ENCODE measurements at places on chromosomes 6 and 20.

DNA sequence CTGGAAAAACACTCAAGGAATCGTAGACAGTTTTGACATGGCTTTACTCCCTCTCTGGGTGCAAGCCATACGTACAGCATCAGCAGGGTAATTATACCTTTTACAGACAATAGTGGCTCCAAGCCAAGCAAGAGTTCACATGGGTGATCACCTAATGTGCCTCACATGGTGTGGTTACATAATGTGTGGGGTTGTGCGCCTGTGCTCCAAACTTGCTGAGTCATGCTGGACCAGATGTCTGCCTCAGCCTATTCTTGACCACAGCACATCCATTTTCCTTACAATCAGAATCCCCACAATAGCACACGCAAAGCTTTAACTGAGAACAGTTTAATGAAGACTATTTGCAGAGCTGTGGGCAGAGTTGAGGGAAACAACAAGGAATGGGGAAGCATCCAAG is 74.5 kb downstream of the ALDH8A1 start:
- DNase-seq, result peak; percentile 49

- DNase-seq, result no peak
Measured at GRCh38 chr6:143258945-143259344, 191.6 kb downstream of the ADAT2 start.

- no peak for DNase-seq
Measured at GRCh38 chr20:51399006-51399890, 143.3 kb downstream of the NFATC2 start.

- DNase-seq, result no peak
Measured at GRCh38 chr6:14664112-14664601, 546.6 kb downstream of the CD83 start.

GRCh38 chr6:144667532-144668503 is 382.7 kb downstream of the UTRN start:
- no peak for DNase-seq

GRCh38 chr20:46018611-46019010 is 9.9 kb downstream of the MMP9 start:
- no peak for DNase-seq

DNA sequence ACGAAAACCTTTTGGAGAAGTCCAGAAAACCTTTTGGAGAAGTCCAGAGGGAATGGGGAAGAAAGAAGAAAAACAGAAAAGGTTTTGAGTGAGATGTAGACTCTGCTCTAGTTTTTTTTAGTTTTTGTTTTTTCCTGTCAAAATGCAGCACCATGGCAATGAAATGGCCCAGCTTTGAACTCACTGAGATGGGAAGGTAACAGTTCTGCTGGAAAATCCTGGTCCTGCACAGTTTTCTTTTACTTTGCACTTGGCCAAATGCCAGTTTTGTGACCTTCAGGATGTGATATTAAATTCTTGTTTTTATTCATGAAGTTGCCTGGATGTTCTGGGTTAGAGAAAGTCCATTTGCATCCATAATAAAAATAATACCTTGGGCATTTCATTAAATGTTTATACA is 145.7 kb downstream of the CFAP61 start:
- no peak for DNase-seq

DNA sequence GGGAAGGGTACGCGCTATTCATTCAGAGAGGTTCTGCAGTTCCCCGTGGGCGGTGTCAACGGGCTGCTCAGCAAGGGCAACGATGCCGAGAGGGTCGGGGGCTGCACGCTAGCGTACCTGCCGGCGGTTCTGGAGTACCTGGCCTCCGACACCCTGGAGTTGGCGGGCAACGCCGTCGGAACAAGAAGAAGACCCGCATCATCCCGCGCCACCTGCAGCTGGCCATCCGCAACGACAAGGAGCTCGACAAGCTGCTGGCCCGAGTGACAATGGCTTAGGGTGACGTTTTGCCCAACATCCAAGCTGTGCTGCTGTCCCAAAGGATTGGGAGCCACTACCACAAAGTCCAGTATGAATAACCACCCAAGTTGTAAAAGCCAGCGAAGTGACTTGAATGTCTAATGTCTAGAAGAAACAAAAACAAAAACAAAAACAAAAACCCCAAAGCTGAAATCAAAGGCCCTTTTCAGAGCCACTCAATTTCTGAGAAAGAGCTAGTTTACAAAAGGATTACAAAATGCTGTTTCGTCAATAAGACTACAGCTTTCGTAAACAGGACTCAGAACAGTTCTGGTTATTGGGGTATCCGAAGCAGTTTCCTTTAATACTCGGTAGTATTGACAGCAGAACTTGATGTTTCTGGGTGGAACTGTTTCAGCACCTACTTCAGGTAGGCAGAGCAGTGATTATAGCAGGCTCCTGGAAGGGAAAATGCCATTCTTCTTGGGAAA is 21.9 kb upstream of the SLC17A4 start:
- DNase-seq, result no peak

DNA sequence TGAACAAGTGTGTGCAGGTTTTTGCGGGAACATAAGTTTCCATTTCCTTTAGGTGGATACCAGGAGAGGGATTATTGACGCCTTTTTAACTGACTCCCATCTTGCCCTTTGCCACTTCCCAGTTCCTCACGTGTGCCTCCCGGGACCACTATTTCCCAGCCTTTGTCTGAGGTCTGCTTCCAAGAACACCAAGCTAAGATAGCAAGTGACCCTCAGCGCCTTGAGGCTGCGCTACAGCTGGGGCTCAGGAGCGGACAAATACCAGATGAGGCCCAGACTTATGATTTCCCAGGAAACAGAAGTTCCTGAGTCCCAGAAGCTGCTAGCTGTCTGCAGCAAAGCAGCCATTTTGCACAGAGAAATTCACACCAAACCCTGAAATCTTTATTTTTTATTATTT is 216.7 kb downstream of the SYNDIG1 start:
- DNase-seq, result no peak

GRCh38 chr20:15287329-15287728 is 949.9 kb upstream of the FLRT3 start:
- no peak for DNase-seq

DNA sequence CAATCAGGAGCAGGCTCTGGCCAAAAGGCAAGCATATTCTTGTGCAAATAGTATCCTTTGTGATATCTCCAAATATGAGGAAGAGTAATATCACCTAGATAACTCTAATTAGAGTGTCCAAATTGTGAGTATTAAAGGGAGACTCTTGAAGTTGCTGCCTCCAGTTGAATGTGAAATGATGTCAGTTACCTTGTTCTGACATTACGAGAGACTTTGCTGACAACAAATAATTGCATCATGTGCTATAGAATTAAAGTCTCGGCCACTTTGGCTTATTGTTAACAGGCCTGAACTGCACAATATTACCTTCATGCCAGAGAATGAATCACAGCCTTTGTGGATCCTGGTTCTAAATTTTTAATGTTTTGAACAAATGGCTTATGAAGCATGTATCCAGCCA is 106.5 kb downstream of the AIG1 start:
- no peak for DNase-seq

DNA sequence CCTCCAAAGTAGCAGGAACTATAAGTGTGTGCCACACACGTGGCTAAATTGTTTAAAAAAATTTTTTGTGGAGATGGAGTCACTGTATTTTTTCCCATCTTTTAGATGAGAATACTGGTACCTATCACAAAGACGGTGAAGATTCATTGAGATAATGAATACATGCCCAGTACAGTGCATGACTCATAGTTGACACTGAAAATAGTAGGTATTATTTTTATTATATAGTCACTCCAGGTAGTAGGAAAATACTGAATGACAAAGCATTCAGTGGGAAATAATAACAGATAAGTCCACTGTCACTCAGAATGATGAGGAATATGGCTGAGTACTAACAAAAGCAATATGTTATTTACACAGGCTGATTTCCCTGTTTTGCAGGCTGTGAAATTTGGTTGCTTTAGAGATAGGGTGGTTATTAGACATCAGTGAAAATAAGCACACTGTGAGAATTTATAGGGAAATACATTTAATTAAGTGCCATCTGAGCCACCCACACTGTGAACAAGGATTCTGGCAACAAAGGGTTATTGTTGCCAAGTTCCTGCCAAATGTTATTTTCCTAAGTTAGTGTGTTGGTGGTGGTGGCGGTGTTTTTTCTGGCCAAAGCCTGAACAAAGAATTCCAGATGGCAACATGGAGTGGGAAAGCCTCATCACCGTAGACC is 129.8 kb upstream of the FOXQ1 start:
- DNase-seq, result no peak

DNA sequence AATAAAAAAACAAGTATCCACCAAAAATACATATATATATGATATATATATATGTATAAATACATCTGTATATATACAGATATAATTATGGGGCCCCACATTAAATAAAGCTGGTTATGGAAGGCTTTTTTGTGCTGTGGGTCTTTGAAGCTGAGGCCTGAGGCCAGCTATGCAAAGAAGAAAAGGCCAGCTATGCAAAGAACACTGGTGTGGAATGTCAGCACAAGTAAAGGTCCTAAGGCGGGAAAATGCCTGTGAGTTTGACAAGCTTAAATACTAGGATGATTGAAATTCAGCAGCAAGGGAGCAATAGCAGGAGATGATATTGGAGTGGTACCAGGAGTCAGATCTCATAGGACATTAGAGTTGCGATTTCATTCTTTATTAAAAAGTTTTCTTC is 25.2 kb downstream of the ADGRF1 start:
- no peak for DNase-seq

DNA sequence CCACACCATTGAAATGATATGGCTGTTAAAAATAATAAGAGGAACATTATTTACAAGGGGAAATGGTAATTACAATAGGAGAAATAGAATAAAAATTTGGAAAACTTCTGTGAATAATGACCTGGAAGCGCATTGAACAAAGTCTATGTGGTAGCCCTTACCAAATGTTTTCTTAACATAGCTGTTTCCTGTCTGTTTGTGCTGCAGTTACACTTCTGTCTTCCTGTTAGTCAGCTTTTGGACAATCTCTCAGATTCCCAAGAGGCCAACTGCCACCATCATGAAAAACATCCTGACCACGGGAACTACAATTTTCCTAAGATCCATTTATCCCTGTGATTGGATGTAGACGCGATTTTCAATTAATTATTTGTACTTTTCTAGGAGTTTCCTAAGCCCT is 754.4 kb upstream of the MARCKS start:
- peak; percentile 52 for DNase-seq

- peak; percentile 95 for DNase-seq
Measured at GRCh38 chr6:16761471-16762267, 409 bp upstream of the ATXN1 start.

DNA sequence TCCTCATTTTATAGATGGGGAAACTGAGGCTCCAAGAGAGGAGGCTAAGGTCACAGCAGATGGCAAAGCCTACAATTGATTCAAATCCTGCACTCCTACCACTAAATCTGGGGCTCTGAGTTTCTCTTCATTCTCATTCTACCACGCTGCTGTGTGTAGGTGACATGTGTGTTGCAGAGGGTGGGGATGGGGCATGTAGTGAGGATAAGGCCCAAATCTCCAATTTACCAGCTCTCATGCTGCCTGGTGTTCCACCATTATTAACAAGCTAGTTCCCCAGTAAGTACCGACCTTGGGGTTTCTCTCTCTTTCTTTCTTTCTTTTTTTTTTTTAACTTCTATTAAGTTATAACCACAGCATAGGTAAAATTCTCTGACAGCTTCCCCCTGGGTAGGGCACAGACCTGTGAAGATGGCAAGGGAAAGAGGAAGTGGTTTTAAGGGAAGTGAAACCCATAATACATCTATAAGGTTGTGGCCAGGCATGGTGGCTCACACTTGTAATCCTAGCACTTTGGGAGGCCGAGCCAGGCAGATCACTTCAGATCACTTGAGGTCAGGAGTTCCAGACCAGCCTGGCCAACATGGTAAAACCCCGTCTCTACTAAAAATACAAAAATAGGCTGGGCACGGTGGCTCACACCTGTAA is 13.0 kb upstream of the MATN4 start:
- no peak for DNase-seq

DNA sequence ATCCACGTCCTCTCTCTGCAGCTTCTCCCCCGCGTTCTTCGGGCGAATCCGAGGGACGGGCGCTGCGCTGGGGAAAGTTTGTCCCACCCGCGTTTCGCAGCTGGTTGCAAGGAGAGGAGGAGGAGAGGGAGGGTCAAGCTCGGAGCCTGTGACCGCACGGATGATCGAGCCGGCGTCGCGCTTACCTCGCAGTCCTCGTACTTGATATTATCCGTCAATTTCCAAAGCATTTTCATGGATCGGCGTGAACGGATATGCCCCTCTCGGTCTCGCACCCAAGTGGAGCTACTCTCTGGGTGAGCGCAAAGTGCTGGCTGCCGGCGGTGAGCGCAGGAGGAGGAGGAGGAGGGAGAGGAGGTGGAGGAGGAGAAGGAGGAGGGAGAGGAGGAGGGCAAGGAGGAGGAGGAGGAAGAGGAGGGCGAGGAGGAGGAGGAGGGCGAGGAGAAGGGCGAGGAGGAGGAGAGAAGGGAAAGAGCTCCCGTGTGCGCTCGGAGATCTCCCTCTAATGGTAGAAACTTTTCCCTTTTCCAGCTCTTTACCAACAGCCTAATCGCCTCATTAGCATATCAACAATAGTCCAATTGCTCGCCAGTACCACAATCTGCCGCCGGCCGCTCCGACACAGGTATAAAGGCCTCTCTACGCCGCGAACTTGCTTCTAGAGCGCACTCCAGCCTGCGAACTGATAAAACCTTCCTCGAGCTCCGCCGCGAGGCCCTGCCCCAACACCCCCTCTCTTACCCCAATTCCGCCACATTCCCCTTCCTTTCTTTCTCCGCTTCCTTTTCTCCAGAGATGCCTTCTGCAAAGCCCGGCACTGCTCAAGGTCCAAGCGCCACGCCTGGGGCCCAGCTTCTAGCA is at the start of gene TFAP2A:
Gene TFAP2A, minus strand, starts transcription at position 319 of the 861 bp plus-strand sequence. Its CDS starts 83 bp downstream, at position 236.
- peak; percentile 42 for DNase-seq

DNA sequence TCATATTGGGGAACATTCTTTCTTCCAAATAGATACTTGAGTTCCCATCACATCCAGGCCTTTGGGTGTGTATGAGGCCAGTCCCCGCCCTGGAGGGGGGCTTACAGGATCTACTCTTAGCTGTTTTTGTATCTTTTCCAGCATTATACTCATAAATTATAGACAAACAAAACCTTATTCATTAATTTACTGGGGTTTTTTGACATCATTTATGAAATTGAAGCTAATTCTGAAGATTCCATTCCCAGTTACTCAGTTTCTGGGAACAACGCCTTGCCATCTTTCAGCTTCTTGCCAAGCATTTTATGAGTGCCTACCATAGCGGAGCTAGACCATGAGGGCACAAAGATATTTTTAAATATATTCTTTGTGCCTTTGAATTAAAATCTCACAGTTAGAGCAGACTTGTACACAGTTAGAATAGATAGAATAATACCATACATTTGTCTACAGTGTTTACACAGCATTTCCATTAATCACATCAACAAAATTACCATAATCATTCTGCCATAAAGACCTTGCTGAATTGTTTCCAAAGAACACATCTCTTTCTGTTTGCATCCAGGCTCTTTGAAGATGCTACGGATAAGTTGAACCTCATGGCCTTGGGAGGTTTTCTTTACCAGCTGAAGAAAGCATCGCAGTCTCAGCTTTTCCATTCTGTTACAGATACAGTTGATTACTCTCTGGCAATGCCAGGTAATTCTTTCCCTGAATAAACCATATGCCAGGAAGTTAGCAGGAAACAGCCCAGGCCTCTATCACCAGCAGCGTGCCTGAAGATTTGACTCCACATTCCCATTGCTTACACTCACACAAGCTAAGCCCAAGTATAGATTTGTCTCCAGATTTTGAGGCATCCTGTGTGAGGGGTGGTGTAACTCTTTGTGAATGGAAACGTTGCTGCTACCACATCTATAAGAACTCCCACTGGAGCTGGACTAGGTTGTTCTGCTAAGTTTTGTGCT is 75.4 kb upstream of the PBOV1 start:
- DNase-seq, result no peak

- DNase-seq, result no peak
Measured at GRCh38 chr6:16136621-16137450, 8.0 kb downstream of the MYLIP start.

All from cardiac muscle cell (in vitro differentiated cells and primary cell).